Endothelial cell (in vitro differentiated cells): ENCODE measurements at places on chromosomes 4 and X. TPM values are rescaled to one million over a fixed set of nuclear protein-coding genes. Genes with fewer than 3 reads are reported as not detected.

GRCh38 chrX:29851857-29852605 lies 363.3 kb upstream of the MAGEB2 start:
- DNase-seq, result no peak
- H3K4me1 ChIP-seq, result no peaks in the 10 kb centered on the region
- no peak overlapping the region for H3K4me3 ChIP-seq
- H3K36me3 ChIP-seq, result no peaks in the 10 kb centered on the region

Gene MAGEC3
- total RNA-seq, result 0.13 TPM

GRCh38 chr4:87853108-87853507 lies 20.3 kb downstream of the MEPE start:
- peaks cover 3% of the 10 kb centered on the region for H3K27me3 ChIP-seq
- H3K36me3 ChIP-seq, result no peaks in the 10 kb centered on the region
- H3K4me3 ChIP-seq, result no peak overlapping the region
- H3K4me1 ChIP-seq, result peaks cover 14% of the 10 kb centered on the region

Gene AREG
- not detected for total RNA-seq

Gene CSAG1
- total RNA-seq, result 5.1 TPM

DNA sequence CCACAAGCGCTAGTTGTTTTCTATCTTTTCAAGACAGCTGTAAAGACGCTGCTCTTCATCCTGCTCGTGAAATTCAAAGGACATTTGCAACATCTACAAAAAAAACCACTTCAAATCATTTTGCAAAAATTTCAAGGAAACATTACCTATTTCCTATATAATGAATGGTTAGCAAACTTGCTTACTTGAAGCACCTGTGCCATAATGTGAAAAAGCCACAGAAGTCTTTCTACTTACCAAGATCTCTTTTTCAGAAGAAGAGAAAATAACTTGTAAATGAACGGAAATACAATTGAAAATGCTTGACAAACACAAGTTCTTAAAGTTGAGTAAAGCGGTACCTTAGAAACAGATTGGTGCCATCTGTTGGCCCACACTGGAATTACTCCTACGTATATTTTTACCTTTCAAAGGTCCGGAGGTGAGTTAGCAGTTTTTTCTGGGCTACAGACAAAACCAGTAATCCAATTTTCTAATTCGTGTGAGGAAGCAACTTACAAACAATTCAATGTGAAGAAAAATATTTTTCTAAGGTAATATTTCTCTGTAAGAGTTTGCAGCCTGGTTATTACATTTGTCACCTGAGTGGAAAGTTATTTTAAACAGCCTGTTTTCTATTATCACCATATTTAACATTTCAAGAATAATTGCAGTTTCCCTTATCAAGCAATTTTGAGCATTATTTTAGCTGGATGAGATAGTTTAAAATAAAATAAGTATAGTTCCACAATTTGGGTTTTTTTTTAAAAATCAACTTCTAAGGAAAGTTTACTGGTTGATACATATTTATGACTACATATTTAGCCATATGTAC lies at the start of gene TLR6:
TSS of gene TLR6 (minus strand) at position 294 of the 814 bp plus-strand sequence. CDS start 27,344 bp downstream, outside the sequence.
- no peaks in the 10 kb centered on the region for H3K36me3 ChIP-seq
- H3K4me1 ChIP-seq, result peaks cover 6% of the 10 kb centered on the region
- no peak within 1 kb of the TSS for H3K27ac ChIP-seq
- H3K4me3 ChIP-seq, result no peak within 1 kb of the TSS
- H3K27me3 ChIP-seq, result no peaks in the 10 kb centered on the region
- peak; percentile 51 for DNase-seq

Gene MBNL3
- total RNA-seq, result 10.4 TPM

Gene PPARGC1A
- 11.4 TPM for total RNA-seq

Gene FHIP1A
- total RNA-seq, result 2.4 TPM

DNA sequence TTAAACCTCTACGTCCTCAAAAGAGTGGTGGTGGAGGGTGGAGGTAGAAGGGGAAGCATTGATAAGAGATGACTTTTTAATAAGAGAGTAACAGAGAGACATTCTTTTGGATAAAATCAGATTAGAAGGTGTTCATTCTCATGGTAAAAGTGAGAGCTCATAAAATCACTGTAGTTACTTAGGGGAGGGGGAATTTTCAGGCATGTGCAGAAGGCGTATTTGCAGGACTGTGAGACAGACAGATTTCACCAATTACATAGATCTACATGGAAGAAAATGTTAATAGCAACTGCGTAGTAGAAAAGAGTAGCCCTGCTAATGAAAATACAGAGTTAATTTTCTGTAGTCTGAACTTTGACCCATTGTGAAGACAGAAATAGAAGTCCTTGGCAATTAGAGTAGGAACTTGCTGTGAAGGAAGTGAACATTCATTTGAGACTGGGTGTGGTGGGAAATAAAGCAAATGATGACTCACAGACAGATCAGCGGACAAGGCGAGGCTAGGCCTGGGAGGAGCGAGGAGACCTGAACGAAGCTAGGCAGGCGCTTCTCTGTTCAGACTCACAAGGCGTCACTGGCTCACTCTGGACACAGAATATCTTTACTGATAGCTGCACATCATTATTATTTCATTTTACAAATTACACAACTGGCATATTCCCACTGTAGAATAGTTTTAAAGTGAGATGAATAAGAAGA lies 57.2 kb upstream of the FAM9C start:
- H3K27ac ChIP-seq, result no peak overlapping the region
- H3K36me3 ChIP-seq, result no peaks in the 10 kb centered on the region
- H3K27me3 ChIP-seq, result peaks cover 2% of the 10 kb centered on the region
- H3K4me3 ChIP-seq, result no peak overlapping the region
- no peak for DNase-seq
- peaks cover 5% of the 10 kb centered on the region for H3K4me1 ChIP-seq
